Keratinocyte (primary cell): ENCODE measurements at places on chromosomes 4 and X. TPM values are rescaled to one million over a fixed set of nuclear protein-coding genes. Genes with fewer than 3 reads are reported as not detected.

GRCh38 chrX:37692918-37693317, 7.3 kb downstream of the XK start:
- DNase-seq, result no peak
- H3K27me3 ChIP-seq, result no peaks in the 10 kb centered on the region
- no peak overlapping the region for H3K4me3 ChIP-seq
- no peak overlapping the region for H3K27ac ChIP-seq
- H3K36me3 ChIP-seq, result no peaks in the 10 kb centered on the region

GRCh38 chrX:40671126-40671525, 23.8 kb upstream of the CXorf38 start:
- no peak overlapping the region for H3K4me3 ChIP-seq
- H3K27ac ChIP-seq, result no peak overlapping the region
- no peak for DNase-seq
- no peaks in the 10 kb centered on the region for H3K27me3 ChIP-seq
- no peaks in the 10 kb centered on the region for H3K4me1 ChIP-seq

The KLB gene
- polyA plus RNA-seq, result 0.03 TPM in 1 of 3 replicates, not detected in the others

DNA sequence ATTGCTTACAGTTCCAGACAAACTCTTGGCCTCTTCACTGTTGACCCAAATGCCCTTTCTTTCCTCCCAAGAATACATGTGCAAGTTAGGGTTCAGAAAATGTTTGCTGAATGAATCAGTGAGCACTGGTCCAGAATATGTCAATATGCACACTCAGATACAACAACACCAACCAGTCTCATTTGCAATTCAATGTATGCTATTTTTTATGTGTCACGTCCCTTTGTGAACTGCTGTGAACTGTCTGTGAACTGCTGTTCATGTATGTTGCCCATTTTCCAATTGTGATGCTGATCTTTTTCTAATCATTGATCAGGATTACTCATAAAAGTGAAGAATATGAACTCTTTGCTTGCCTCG, 17.8 kb downstream of the GAB3 start:
- no peak overlapping the region for H3K4me3 ChIP-seq
- no peak overlapping the region for H3K27ac ChIP-seq
- no peak for DNase-seq
- no peaks in the 10 kb centered on the region for H3K36me3 ChIP-seq
- no peaks in the 10 kb centered on the region for H3K27me3 ChIP-seq
- peaks cover 11% of the 10 kb centered on the region for H3K4me1 ChIP-seq

GRCh38 chrX:78643874-78644273, 15.3 kb downstream of the RTL3 start:
- no peak for DNase-seq
- no peak overlapping the region for H3K4me3 ChIP-seq
- no peaks in the 10 kb centered on the region for H3K36me3 ChIP-seq
- peaks cover 2% of the 10 kb centered on the region for H3K4me1 ChIP-seq
- H3K27me3 ChIP-seq, result no peaks in the 10 kb centered on the region

DNA sequence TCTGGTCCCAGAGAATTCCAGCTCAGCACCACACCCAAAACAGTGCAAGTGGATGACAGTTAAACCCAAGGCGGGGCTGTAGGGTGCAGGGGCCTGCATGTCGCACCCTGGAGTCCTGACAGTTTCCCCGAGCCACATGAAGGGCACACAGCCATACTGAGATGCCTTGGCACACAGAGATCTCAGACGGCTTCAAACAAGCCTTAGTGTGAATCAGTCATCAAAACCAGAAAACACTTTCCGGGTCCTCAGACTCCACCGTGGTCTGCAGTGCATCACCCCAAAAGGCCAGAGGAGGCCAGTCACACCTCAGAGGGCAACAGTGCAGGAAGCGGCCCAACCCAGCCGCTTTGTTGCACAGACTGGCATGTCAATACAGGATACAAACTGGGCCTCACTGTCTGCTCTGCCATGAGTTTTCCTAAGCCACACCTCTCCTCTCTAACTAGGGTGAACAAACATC, 64.6 kb upstream of the ENPP6 start:
- H3K36me3 ChIP-seq, result no peaks in the 10 kb centered on the region
- peaks cover 13% of the 10 kb centered on the region for H3K4me1 ChIP-seq
- no peak overlapping the region for H3K27ac ChIP-seq
- DNase-seq, result no peak

DNA sequence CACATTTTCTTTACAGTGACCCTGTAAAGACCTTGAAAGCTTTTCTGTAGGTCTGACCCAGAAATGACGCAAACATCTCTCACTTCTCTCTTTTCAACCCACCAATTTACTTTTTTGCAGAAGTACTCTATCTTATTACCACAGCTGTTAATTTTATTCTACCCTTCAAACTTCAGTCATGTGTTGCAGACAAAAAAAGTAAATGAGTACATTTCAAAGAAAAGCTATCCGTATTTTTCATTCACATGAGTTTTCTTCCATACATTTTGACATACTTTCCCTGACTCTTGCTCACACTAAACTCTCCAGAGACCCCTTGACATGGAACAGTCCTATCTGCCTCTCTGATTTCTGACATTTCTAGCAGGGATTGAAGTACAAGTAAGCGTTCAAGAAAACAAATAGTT, 51.7 kb downstream of the SLC7A11 start:
- no peak for DNase-seq
- H3K4me1 ChIP-seq, result peaks cover 33% of the 10 kb centered on the region
- no peaks in the 10 kb centered on the region for H3K27me3 ChIP-seq
- no peak overlapping the region for H3K4me3 ChIP-seq

DNA sequence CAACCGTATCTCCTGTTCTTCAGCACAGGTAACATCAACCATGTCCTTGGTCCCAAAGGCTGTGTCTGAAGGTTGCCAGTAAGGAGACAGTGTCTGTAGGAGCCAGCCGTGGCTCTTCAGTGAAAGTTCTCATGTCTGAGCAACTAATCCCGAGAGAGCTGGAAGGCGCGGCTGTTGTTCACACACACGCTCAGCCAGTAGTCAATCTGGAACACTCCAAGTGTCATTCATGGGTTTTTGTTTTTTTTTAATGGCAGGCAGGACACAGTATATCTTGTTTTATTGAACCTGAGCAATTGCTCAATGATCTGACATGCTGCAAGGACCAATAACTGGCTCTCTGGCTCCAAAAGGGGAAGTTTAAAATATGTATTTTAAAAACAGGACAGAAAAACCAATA, 48.4 kb upstream of the MAP3K15 start:
- no peak for DNase-seq
- H3K27ac ChIP-seq, result no peak overlapping the region
- H3K36me3 ChIP-seq, result peaks cover 3% of the 10 kb centered on the region
- no peak overlapping the region for H3K4me3 ChIP-seq

The MTMR8 gene
- polyA plus RNA-seq, result 0.99 to 1.1 TPM (median 1.1 TPM) in 3 replicates

The EDA2R gene
- polyA plus RNA-seq, result 2.5 to 3.7 TPM (median 2.8 TPM) in 3 replicates

DNA sequence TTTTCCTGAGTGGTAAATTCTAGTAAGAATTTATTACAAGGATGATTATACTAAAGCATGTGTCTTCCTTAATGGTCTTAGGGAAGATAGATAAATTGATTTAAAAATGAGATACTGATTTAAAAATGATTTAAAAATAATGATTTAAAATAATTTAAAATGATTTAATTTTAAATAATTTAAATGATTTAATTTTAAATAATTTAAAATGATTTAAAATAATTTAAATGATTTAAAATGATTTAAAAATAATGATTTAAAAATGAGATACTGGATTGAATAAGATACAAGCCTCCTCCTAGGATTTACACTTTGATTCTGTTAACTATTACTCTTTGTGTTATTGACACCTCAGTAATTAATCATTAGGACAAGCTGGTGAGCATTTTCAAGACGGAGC, 59.0 kb downstream of the COX7B2 start:
- H3K4me3 ChIP-seq, result no peak overlapping the region
- no peaks in the 10 kb centered on the region for H3K36me3 ChIP-seq
- no peaks in the 10 kb centered on the region for H3K27me3 ChIP-seq
- no peak for DNase-seq

GRCh38 chr4:94757192-94758140, at the start of gene BMPR1B:
Gene BMPR1B, plus strand, starts transcription at chr4:94757955. Its CDS starts 346,470 bp downstream, at chr4:95104425.
- DNase-seq, result no peak
- H3K27me3 ChIP-seq, result peaks cover 7% of the 10 kb centered on the region
- no peaks in the 10 kb centered on the region for H3K36me3 ChIP-seq
- no peak within 1 kb of the TSS for H3K27ac ChIP-seq
- H3K4me1 ChIP-seq, result peaks cover 3% of the 10 kb centered on the region
- peak within 1 kb of the TSS; percentile 70 for H3K4me3 ChIP-seq

- H3K27ac ChIP-seq, result no peak overlapping the region
- DNase-seq, result no peak
- H3K27me3 ChIP-seq, result no peaks in the 10 kb centered on the region
- no peaks in the 10 kb centered on the region for H3K36me3 ChIP-seq
- peaks cover 9% of the 10 kb centered on the region for H3K4me1 ChIP-seq
Observed at GRCh38 chr4:102348701-102349100, 3.4 kb upstream of the SLC39A8 start.

The ZNF711 gene
- polyA plus RNA-seq, result 0.92 to 2.9 TPM (median 2.4 TPM) in 3 replicates

- no peaks in the 10 kb centered on the region for H3K27me3 ChIP-seq
- peak overlapping the region; percentile 88 for H3K27ac ChIP-seq
- H3K4me3 ChIP-seq, result peak overlapping the region; percentile 0
- H3K4me1 ChIP-seq, result peaks cover 34% of the 10 kb centered on the region
- H3K36me3 ChIP-seq, result peaks cover 3% of the 10 kb centered on the region
Observed at GRCh38 chr4:87092389-87093141, 127.9 kb downstream of the KLHL8 start.

The MAOA gene
- 49.4 to 69.7 TPM (median 63.2 TPM) in 3 replicates for polyA plus RNA-seq

The CT45A1 gene
- not detected in 3 replicates for polyA plus RNA-seq

- no peaks in the 10 kb centered on the region for H3K36me3 ChIP-seq
- DNase-seq, result no peak
- no peak overlapping the region for H3K27ac ChIP-seq
- no peak overlapping the region for H3K4me3 ChIP-seq
- H3K4me1 ChIP-seq, result peaks cover 8% of the 10 kb centered on the region
Observed at GRCh38 chr4:56806666-56807065, 14.8 kb downstream of the SPINK2 start.

GRCh38 chr4:37881811-37882210, 9.1 kb upstream of the TBC1D1 start:
- H3K36me3 ChIP-seq, result no peaks in the 10 kb centered on the region
- H3K4me3 ChIP-seq, result no peak overlapping the region
- peaks cover 6% of the 10 kb centered on the region for H3K27me3 ChIP-seq
- no peak overlapping the region for H3K27ac ChIP-seq
- DNase-seq, result no peak

The HADH gene
- 37.7 to 49.5 TPM (median 49.3 TPM) in 3 replicates for polyA plus RNA-seq

- H3K4me1 ChIP-seq, result no peaks in the 10 kb centered on the region
- no peaks in the 10 kb centered on the region for H3K27me3 ChIP-seq
- DNase-seq, result no peak
- H3K36me3 ChIP-seq, result no peaks in the 10 kb centered on the region
- H3K4me3 ChIP-seq, result no peak overlapping the region
Observed at GRCh38 chr4:120228086-120228485, 161.4 kb upstream of the MAD2L1 start.

- no peaks in the 10 kb centered on the region for H3K27me3 ChIP-seq
- no peak overlapping the region for H3K27ac ChIP-seq
- H3K4me3 ChIP-seq, result no peak overlapping the region
- DNase-seq, result no peak
- H3K36me3 ChIP-seq, result no peaks in the 10 kb centered on the region
Observed at GRCh38 chrX:29726811-29727210, 488.6 kb upstream of the MAGEB2 start.

DNA sequence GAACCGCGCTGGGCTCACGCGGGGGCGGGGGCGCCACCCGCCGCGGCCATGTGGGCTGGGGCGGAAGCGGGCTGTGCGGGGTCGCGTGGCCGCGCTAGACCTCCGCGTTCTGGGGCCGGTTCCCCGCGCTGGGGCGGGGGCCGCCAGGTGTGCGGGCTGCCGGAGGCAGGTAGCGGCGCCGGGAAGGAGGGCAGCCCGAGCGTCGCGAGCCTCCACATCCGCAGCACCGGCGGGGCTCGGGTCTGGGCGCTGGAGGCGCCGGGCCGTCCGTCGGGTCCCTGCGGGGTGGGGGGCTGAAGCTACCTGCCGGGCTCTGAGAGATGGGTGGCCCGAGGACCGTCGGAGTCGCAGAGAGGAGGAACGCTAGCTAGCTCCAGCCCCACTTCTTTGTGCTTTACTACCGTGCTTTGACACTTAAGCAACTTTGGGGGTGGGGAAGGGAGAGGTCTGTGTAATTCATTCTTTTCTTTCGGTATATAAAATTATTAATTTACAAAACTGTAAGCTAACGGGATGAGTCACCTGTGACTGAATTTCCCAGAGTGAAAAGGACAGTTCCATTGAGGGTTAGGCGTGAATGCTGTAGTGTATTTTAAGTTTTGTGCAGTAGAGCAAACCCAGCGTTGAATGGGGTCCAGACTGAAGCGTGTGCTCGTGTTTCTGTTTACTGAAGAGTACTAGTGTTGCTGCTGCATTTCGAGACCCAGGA, 689 bp downstream of the METAP1 start:
- no peak for DNase-seq
- peak overlapping the region; percentile 84 for H3K4me3 ChIP-seq

The HPSE gene
- polyA plus RNA-seq, result 1.9 to 5.7 TPM (median 3.4 TPM) in 3 replicates

DNA sequence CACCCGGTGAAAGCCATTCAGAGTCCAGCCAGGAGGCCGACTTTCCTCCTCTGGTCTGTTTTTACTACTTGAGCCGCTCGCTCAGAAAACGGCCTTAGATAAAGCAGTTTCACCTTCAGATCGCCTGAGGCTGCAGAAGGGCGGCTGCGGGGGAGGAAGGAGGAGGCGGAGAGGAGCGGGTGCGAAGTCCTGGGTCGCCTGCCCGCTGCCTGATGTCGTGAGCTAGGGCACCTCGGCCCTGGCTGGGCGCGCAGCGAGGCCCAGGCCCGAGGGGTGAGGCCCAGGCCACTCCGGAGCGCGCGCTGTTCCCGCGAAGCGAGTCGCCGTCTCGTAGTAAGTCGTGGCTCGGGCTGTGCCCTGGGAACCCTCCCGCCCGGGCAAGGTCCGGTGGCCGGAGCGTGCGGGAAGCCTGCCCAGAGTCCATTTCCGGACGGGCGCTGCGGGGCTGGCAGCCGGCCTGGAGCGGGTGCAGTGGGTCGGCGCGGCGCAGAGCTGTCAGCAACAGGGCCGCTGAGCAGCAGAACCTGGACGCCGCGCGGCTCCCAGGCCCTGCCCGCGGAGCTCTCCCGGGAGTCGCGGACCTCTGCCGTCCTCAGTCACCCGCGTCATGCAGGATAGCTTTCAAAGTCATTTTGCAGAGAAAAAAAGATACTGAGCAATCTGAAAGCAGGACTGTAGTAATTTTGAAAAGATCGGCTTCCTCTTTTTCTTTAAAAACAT, 18.6 kb downstream of the TRIM2 start:
- H3K27ac ChIP-seq, result peak overlapping the region; percentile 79
- H3K27me3 ChIP-seq, result no peaks in the 10 kb centered on the region
- H3K4me3 ChIP-seq, result peak overlapping the region; percentile 64
- no peak for DNase-seq
- no peaks in the 10 kb centered on the region for H3K36me3 ChIP-seq

The PSAPL1 gene
- 0.01 to 0.05 TPM (median 0.03 TPM) in 3 replicates for polyA plus RNA-seq

GRCh38 chrX:44903107-44903506, 30.1 kb downstream of the KDM6A start:
- DNase-seq, result peak; percentile 36
- H3K27me3 ChIP-seq, result no peaks in the 10 kb centered on the region
- H3K36me3 ChIP-seq, result no peaks in the 10 kb centered on the region
- H3K27ac ChIP-seq, result no peak overlapping the region
- H3K4me1 ChIP-seq, result peaks cover 11% of the 10 kb centered on the region

DNA sequence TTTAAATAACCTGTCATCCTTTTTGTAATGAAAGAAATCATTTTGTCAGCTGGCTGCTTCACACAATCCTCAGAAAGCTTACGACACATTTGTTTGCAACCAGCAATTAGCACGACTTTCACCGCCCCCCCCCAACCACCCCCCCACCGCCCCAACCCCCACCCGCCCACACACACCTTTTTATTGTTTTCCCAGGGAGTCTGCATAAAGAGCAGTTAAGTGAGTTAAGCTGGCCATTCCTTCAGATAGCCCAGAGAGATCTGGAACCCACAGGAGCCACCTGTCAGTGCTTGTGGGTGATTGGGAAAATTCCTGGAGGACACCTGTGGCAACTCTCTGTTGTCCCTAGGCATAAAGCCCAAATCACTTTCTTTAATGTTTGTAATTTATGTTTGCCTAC, 175.7 kb upstream of the FMR1 start:
- no peaks in the 10 kb centered on the region for H3K4me1 ChIP-seq
- H3K4me3 ChIP-seq, result no peak overlapping the region
- no peaks in the 10 kb centered on the region for H3K36me3 ChIP-seq
- DNase-seq, result no peak
